ENCODE measurements at places on chromosomes 6 and 20.

GRCh38 chr6:89079511-89080234, 878 bp upstream of the PNRC1 start:
- DNase-seq = peak; percentile 71

- DNase-seq = no peak
These were observed 185.2 kb downstream of the FARS2 start for GRCh38 chr6:5446362-5447075.

DNA sequence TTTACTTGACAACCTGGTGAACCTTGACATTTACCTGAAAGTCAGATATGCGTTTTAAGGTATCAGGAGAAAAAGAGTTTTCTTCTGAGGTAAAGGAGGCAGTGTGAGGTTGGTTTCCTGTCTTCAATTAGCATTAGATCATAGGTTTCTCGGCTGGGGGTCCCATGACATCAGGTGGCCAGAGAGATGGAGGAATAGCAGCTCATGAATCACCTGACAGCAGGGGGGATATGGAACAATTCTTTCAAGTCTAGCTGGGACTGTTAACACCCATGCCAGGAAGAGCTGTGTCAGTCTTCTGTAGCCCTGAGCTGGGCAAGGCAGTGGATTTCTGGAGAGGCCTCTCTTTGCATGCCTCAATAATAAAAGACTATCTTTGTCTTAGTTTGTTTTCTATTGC, 108.0 kb upstream of the TMEM170B start:
- DNase-seq = no peak

DNA sequence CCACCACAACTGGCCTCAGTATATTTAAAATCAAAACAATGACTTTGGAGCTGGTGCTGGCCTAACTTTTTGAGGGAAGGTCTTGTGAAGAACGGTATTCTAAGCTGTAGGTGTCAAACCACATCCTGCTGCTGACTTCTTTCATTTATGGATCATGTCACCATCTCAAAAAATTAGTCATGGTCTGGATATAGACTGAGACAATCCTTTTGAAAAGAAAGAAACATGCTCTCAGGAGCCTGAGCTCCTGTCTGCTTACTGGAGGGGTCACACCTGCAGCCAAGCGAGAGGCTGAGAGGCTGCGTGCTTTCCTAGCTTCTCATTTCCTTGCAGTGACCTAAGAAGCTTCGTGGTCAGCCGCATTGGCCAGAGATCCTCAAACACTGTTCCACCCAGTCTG, 55.2 kb downstream of the TIAM2 start:
- DNase-seq = no peak

DNA sequence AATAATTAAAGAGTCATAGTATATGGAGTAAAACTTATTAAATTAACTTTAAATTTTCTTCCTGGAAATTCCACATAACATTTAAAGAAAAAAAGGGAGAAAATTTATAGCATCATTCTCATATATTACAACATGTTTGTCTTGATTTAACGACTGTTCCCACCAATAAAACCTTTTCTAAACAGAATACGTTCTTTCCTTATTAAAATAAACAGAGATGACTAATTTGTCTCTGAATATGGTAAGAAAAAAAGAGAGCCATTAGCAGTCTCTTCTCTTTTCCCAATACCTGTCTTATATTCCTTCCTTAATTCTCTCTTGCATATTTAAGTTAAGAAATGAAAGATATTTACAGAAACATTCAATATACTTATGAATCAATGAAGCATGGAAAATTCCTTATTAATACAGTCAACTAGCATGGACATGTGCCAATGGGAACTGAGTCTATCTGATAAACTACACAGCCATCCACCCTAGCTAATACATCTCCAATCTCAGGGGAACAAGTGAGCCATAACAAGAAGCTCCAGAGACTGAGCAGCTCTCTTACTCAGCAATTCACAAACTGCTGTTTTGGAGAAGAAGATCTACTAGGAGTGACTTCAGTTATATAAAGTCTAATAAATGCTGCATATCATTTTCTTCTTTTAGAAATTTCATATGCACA, 347.1 kb upstream of the MANEA start:
- DNase-seq = peak; percentile 7

- DNase-seq = no peak
These were observed 5.7 kb downstream of the ELOVL4 start for GRCh38 chr6:79941489-79942151.

DNA sequence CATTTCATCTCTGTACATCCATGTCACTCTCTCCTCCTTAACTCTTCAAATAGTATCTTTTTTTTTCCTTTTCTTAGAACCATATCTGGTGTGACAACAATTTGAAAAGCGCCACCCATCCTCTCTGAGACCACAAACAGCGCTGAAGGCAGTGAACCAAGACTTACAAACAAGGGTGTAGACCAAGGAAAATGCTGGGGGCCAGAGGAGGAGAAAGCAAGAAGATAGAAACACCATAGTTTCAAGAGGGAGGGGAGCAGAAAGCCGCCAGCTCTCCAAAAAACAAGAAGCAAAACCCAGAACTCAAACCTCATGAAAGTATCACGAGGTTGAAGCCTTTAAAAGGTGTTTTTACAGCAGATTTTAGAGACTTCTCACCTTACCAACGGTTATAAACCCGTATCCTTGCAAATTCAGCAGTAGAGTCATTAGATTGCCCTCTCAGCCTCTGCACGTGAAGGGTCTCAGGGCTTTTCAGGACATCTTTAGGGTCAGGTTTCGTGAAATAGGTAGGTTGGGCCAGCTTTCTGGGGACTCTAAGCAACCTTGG, 13.3 kb upstream of the RIPOR2 start:
- DNase-seq = peak; percentile 10

DNA sequence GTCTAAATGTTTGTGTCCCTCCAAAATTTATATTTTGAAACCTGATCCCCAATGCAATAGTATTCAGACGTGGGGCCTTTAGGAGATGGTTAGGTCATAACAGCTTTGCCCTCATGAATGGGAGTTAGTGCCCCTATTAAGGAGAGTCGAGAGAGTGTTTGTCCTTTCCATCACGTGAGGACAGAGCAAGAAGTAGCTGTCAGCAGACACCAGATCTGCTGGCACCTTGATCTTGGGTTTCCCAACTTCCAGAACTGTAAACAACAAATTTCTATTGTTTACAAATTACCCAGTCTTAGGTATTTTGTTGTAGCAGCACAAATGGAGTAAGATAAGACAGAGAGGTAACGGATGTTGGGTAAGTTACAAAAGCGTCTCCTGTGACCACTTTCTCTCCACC, 46.6 kb downstream of the FAM50B start:
- DNase-seq = no peak

- DNase-seq = no peak
These were observed 81.7 kb upstream of the AFDN start for GRCh38 chr6:167744681-167745669.

DNA sequence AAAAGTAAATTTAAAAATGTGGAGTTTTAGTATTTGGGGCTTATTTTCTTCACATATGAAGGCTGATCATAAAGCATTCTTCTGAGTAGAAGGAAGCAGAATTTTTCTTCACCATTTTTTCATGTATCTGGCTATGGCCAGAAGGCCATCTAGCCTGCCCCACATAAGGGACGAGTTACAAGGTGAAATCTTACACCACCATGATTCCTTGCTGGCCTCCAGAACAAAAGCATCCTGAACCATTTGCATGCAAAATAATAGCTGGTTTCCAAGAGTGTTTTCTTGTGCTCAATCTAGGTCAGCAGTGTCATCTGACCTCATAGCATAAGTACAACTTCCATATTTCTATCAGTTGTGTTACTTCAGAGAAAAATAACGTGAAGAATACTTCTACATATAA, 93.1 kb downstream of the BMP5 start:
- no peak for DNase-seq

- DNase-seq = no peak
These were observed 115.0 kb upstream of the CHD6 start for GRCh38 chr20:41733151-41733550.

DNA sequence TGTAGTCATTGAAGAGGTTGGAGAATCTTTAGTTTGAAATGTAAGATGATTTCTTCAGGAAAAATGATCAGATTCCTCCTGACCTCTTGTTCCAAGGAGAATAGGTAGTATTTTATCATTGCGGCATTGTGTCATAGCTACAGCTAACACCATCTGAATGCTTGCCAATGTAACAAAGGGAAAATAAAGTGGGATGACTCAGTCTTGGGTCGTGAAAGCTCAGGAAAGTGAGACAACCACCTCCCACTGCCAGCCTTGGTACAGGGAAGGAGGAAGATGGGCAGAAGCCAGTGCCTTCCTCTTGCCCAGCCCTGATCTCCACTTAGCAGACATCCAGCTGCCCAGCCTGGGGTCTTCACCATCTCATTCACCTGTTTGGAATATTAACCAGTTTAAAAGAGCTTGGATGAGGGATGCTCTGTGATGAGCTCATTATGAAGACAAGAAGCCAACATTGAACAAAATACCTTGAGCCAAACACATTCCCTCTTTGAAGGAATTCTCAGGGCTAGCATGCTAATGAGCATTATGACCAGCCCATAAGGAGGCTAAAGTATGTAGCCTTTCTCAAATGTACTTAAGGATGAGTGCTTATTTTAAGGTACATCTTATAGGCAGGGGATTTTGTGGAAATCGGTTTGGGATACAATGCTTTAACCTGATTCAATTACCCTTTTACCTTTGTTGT, 40.0 kb upstream of the APCDD1L start:
- no peak for DNase-seq

GRCh38 chr20:46626758-46627157, 24.5 kb downstream of the SLC13A3 start:
- peak; percentile 15 for DNase-seq

GRCh38 chr20:62285722-62286121, 17.1 kb upstream of the ADRM1 start:
- no peak for DNase-seq

- no peak for DNase-seq
These were observed 45.5 kb upstream of the SUPT3H start for GRCh38 chr6:45423111-45423823.

- DNase-seq = no peak
These were observed 6.9 kb upstream of the SAMD3 start for GRCh38 chr6:130229645-130230044.

DNA sequence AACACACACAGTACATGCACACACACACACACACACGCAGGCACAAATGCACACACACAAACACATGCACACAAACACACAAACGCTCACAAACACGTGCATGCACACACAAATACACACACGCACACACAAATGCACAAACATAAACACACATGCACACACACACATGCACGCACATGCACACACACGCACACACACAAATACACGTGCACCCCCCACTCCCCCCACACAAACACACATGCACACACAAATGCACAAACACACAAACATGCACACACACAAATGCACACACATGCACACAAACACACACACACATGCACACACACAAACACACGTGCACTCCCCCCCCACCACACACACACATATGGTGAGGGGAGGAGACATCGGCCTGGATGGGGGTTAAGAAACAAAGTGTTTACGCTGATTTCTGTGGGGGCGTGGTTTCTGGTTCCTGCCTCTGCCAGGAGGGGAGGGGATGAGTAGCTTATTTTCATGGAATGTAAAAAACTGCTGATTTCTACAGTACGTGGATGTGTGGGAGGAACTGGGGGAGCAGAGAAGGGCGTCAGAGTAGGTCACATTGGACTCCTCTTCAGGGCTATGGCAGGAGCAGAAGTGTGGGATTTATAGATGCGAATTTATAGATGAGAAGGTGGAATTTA, 607.2 kb downstream of the QKI start:
- DNase-seq = no peak

DNA sequence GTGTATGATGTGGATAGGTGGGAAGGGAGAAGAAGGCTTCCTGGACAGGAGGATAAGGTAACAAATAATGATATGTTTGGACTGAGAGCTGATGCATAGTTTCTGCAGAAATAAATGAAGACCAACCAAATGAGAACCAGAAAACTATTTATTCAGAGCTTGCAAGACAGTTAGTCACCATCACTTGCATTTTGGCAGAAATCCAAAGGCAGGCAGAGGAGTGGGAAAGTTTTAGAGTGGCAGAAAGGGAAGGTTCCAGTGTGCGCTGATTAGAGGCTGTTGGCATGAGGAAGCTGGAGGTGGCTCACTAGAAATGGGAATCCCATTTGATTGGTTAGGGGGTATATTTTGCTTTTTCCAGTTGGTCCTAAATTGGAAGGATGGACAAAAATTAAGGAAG, 13.0 kb upstream of the F13A1 start:
- no peak for DNase-seq

DNA sequence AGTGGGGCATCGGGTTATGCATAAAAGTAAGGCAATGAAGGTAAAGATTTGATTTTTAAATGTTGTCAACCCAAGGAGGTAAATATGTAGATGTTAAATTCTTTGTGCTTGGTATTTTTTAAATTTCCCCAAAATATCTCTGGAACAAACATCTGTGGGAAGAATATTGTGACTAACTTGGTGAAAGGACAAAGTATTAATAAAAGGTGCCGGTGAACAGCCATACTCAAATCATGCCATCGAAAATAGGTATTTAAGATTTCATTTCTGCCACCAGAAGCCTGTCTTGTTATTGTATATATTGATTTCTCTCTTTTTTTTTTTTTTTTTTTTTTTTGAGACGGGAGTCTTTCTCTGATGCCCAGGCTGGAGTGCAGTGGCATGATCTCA, 12.6 kb upstream of the ZBTB2 start:
- DNase-seq = no peak

- DNase-seq = no peak
These were observed 5.9 kb downstream of the DLL1 start for GRCh38 chr6:170284866-170285469.

DNA sequence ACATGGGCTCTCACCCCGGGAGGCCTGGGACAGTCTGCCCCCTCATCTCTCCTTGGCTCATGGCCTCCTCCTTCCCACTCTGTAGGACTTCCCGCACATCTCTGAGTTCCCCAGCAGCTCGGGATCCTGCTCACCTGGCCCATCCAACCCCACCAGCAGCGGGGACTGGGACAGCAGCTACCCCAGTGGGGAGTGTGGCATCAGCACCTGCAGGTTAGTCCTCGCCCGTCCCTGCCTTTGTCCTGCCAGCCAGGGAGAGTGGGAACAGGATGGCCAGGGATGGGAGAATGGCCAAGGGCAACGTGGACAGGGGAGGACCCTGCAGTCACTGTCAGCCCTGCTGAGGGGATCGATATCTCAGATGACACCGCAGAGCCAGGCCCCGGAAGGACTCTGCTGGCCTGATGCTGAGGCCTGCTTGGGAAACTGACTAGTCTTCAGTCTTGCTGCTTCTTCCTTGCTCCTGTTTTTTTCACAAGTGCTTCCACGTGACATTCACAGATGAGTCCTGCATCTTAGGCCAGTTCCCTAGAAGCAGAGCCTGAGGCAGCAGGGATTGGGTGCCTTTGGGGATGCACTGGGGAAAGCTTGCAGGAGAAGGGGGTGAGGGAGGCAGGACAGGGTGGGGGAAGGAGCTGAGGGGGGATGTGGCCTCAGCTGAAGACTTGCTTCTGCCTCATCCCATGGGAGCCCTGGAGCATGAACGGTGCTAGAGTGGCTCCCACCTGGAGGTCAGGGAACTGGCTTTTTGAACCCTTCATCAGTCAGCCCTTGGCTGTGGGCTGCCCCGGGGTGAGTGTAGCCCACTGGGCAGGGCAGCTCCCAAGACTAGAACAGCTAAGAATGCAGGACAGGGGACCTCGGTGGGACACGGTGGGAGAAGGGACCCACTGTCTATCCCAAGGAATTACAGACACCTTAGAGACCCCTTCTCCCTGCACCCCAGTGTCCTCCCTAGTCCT, 120.1 kb downstream of the JPH2 start:
- DNase-seq = no peak

- DNase-seq = no peak
These were observed 11.8 kb downstream of the COL9A3 start for GRCh38 chr20:62828511-62829230.

GRCh38 chr20:43900496-43900895, 14.2 kb upstream of the TOX2 start:
- no peak for DNase-seq

GRCh38 chr6:128657181-128657580, 136.8 kb upstream of the PTPRK start:
- no peak for DNase-seq

GRCh38 chr20:24560571-24561491, 91.4 kb downstream of the SYNDIG1 start:
- DNase-seq = no peak
